Liver (tissue), 10 donors: ENCODE measurements at places on chromosomes 1 and 21.

DNA sequence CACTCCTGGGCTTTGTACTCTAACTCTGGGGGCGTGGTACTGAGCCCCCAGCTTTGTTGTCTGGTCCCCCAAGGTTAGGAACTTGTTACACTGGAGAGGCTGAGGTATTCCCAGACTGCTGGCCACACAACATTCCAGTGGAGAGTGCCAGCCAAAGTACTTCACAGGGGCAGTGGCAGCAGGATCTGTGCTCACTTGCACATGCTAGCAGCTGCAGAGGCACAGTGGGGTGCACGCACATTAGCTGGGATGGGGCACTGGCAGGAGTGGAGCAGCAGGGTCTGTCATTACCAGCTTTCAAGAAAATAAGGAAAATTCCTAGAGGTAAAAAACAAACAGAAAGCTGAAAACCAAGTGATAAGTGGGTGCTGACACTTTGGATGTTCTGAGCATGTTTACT is 31.0 kb downstream of the ZNF691 start:
- H3K4me1 ChIP-seq: no peaks in the 10 kb centered on the region
- no peaks in the 10 kb centered on the region for H3K27me3 ChIP-seq
- H3K27ac ChIP-seq: no peak overlapping the region
- no peak overlapping the region for H3K4me3 ChIP-seq

DNA sequence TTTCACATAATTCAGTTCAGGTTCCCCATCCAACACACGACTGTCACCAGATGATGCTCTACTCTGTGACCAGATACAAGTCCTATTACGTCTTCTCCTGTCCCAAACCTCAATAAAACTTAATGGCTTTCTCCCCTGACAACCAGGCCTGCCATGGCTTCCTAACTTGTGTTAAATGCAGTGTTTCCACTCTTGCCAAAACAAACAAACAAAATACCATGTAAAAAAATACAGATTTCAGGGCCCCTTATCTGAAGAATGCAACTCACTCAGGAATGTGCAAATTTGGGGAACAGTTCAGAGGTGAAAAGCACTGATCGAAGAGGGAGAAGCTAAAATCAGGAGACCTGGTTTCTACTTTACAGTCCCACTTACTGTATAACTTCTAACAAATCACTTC is 863 bp upstream of the NUF2 start:
- H3K27ac ChIP-seq: no peak overlapping the region
- DNase-seq: no peak
- peaks cover 13% of the 10 kb centered on the region for H3K4me1 ChIP-seq
- peak overlapping the region; percentile 93 for H3K4me3 ChIP-seq

- H3K27ac ChIP-seq: peak overlapping the region; percentile 53
- no peaks in the 10 kb centered on the region for H3K27me3 ChIP-seq
- no peaks in the 10 kb centered on the region for H3K4me1 ChIP-seq
- DNase-seq: no peak
Measured at GRCh38 chr1:243287123-243287460, 31.3 kb downstream of the SDCCAG8 start.

DNA sequence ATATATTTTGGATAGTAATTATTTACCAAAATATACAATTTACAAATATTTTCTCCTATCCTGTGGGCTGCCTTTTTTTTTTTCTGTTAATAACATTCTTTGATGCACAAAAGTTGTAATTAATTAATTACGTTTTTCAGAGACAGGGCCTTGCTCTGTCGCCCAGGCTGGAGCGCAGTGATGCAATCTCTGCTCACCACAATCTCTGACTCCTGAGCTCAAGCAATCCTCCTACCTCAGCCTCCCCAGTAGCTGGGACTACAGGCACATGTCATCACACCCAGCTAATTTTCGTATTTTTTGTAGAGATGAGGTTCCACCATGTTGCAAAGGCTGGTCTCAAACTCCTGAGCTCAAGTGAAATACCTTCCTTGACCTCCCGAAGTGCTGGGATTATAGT is 21.3 kb upstream of the ZMYM4 start:
- no peak overlapping the region for H3K27ac ChIP-seq
- no peaks in the 10 kb centered on the region for H3K36me3 ChIP-seq
- H3K4me3 ChIP-seq: no peak overlapping the region

GRCh38 chr1:70840260-70840953 is 207.2 kb downstream of the PTGER3 start:
- H3K27me3 ChIP-seq: no peaks in the 10 kb centered on the region
- H3K4me1 ChIP-seq: no peaks in the 10 kb centered on the region
- no peak for DNase-seq
- H3K4me3 ChIP-seq: no peak overlapping the region
- no peaks in the 10 kb centered on the region for H3K36me3 ChIP-seq

GRCh38 chr1:200415227-200415626 is 5.4 kb upstream of the ZNF281 start:
- peak overlapping the region; percentile 88 for H3K27ac ChIP-seq
- H3K36me3 ChIP-seq: no peaks in the 10 kb centered on the region
- no peak for DNase-seq
- no peak overlapping the region for H3K4me3 ChIP-seq
- H3K27me3 ChIP-seq: no peaks in the 10 kb centered on the region

DNA sequence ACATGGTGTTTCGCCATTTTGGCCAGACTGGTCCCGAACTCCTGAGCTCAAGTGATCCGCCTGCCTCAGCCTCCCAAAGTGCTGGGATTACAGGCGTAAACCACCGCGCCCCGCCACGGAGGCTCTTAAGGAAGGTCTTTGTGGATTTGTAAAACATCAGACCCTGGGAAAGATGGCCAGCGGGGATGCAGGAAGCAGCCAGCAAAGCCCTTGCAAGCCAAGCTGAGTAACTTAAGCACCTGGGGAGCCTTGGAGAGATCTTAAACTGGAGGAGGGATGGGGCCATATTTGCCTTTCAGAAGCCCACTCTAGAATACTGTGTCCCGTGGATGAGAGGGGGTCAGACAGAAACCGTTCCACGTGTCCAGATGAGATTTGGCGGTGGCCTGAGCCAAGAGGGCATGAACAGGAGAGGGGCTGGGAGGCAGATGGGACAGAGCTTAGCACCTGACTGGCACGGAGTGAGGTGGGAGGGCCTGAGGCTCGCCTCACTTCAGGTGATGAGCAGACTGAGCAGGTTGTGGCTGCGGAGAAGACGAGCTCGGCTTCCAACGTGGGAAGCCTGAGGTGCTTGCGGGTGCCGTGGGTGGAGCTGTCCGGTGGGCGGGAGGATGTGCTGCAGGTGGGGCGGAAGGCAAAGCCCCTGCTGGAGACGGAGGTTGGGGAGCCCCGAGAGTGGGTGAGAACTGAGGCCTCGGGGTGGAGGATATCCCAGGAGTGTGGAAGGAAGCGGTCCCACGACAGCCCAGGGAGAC is 11.7 kb downstream of the C1orf216 start:
- H3K4me1 ChIP-seq: peaks cover 8% of the 10 kb centered on the region
- no peak overlapping the region for H3K27ac ChIP-seq

- DNase-seq: no peak
- no peaks in the 10 kb centered on the region for H3K27me3 ChIP-seq
- no peak overlapping the region for H3K4me3 ChIP-seq
- H3K36me3 ChIP-seq: no peaks in the 10 kb centered on the region
- H3K27ac ChIP-seq: no peak overlapping the region
Measured at GRCh38 chr1:210571356-210572284, 242.9 kb downstream of the HHAT start.

- peaks cover 7% of the 10 kb centered on the region for H3K36me3 ChIP-seq
- H3K4me1 ChIP-seq: no peaks in the 10 kb centered on the region
- no peaks in the 10 kb centered on the region for H3K27me3 ChIP-seq
- no peak overlapping the region for H3K27ac ChIP-seq
- H3K4me3 ChIP-seq: no peak overlapping the region
Measured at GRCh38 chr1:115679141-115679611, 37.4 kb downstream of the VANGL1 start.

DNA sequence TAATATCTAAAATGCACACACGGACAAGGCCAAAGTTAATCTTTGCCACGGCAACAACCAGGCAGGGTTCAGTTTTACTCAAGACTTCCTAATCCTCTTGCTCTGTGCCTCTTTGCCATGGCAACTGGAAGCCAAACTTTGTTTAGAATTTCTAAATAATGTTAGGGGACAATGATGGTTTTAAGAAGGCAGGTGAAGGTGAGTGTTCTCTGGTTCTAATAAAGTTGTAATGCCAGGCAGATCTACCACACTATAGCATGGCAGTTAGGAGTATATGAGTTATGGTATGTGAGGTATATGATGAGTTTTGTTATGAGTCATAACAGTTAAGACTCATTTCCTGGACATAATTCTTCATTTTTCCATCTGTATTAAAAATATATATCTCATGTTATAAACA is 2.7 kb downstream of the PTPRC start:
- DNase-seq: no peak
- H3K4me3 ChIP-seq: no peak overlapping the region
- no peaks in the 10 kb centered on the region for H3K27me3 ChIP-seq
- H3K4me1 ChIP-seq: peaks cover 2% of the 10 kb centered on the region
- no peak overlapping the region for H3K27ac ChIP-seq

- peaks cover 2% of the 10 kb centered on the region for H3K36me3 ChIP-seq
- H3K27me3 ChIP-seq: no peaks in the 10 kb centered on the region
- no peak overlapping the region for H3K27ac ChIP-seq
- no peaks in the 10 kb centered on the region for H3K4me1 ChIP-seq
- no peak overlapping the region for H3K4me3 ChIP-seq
- DNase-seq: no peak
Measured at GRCh38 chr1:114618606-114619005, 37.2 kb upstream of the BCAS2 start.

DNA sequence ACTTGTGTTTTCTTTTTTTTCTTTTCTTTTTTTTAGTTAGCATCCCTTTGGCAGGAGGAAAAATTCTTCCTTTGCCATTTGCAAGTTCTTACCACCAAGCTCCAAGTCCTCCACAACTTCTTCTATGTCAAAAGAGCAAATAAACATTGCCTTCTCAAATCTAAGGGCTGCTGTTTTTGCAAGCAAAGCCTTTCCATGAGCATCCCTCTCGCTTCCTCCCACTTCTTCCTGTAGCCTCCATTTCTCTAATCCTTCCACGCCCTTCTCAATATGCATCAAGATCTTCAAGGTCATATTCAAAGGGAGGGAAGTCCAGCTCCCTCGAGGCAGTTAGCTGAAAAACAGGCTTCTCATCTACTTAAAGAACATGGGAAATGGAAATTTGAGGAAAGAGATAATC is 147.1 kb downstream of the ADSS2 start:
- DNase-seq: no peak
- no peaks in the 10 kb centered on the region for H3K27me3 ChIP-seq
- H3K4me1 ChIP-seq: peaks cover 2% of the 10 kb centered on the region
- no peaks in the 10 kb centered on the region for H3K36me3 ChIP-seq
- H3K27ac ChIP-seq: no peak overlapping the region

DNA sequence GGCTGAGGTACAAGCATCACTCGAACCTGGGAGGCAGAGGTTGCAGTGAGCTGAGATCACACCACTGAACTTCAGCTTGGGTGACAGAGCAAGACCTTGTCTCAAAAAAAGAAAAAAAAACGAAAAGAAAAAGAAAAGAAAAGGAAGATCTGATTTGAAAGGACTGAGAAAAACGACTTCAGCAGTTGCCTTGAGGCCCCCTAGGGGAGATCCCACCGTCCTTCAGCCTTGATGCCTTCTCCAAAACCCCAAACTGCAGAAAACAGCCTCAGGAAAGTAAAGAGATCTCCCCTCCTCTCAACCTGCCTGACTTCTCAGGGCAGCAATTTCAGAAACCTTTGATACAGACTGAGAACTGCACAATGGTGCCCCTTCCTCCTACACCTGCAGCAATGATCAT is 50.9 kb upstream of the BCAR3 start:
- H3K27ac ChIP-seq: no peak overlapping the region
- H3K36me3 ChIP-seq: no peaks in the 10 kb centered on the region
- no peak overlapping the region for H3K4me3 ChIP-seq
- DNase-seq: no peak

DNA sequence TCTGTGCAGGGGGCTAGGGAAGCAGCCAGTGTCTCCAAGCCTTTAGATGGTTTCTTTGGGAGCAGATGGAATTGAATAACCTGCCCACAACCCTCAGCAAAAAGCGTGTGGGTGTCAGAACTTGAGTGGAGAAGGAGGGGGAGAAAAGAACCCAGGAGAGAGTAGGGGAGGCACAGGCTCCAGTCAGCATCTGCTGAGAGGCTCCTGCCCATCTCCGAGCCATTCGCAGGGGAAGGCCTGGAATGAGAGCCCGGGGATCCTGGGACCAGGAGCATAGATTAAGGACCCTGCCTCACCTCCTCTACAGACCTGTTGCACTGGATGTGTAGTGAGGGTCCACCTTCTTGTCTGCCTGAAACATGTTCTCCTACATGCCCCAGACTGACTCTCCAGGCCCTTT is 16.3 kb downstream of the TMEM81 start:
- H3K4me3 ChIP-seq: no peak overlapping the region
- H3K27me3 ChIP-seq: no peaks in the 10 kb centered on the region
- DNase-seq: no peak
- H3K27ac ChIP-seq: no peak overlapping the region
- H3K36me3 ChIP-seq: no peaks in the 10 kb centered on the region

GRCh38 chr1:29332204-29332603 is 95.9 kb downstream of the PTPRU start:
- no peak overlapping the region for H3K4me3 ChIP-seq
- H3K36me3 ChIP-seq: no peaks in the 10 kb centered on the region
- H3K4me1 ChIP-seq: no peaks in the 10 kb centered on the region
- no peaks in the 10 kb centered on the region for H3K27me3 ChIP-seq
- no peak overlapping the region for H3K27ac ChIP-seq

- DNase-seq: no peak
- H3K4me1 ChIP-seq: no peaks in the 10 kb centered on the region
- H3K27me3 ChIP-seq: no peaks in the 10 kb centered on the region
- no peaks in the 10 kb centered on the region for H3K36me3 ChIP-seq
- no peak overlapping the region for H3K4me3 ChIP-seq
Measured at GRCh38 chr1:64315402-64315801, 112.0 kb downstream of the UBE2U start.

GRCh38 chr1:184970691-184971161 is 3.6 kb downstream of the NIBAN1 start:
- H3K27me3 ChIP-seq: no peaks in the 10 kb centered on the region
- no peak overlapping the region for H3K27ac ChIP-seq
- no peak for DNase-seq
- H3K36me3 ChIP-seq: no peaks in the 10 kb centered on the region

- no peaks in the 10 kb centered on the region for H3K27me3 ChIP-seq
- H3K27ac ChIP-seq: no peak overlapping the region
- no peaks in the 10 kb centered on the region for H3K4me1 ChIP-seq
- no peaks in the 10 kb centered on the region for H3K36me3 ChIP-seq
- DNase-seq: no peak
Measured at GRCh38 chr1:74498901-74499300, 13.5 kb downstream of the LRRC53 start.

GRCh38 chr21:45541221-45542039 is 810 bp downstream of the SLC19A1 start:
- peaks cover 3% of the 10 kb centered on the region for H3K4me1 ChIP-seq
- peak; percentile 57 for DNase-seq
- H3K27ac ChIP-seq: no peak overlapping the region
- no peaks in the 10 kb centered on the region for H3K27me3 ChIP-seq
- no peaks in the 10 kb centered on the region for H3K36me3 ChIP-seq
